ENCODE measurements at places on chromosomes 3 and 15.
A peak's percentile ranks its signal among the peaks of the same experiment; 100 is the strongest.

DNA sequence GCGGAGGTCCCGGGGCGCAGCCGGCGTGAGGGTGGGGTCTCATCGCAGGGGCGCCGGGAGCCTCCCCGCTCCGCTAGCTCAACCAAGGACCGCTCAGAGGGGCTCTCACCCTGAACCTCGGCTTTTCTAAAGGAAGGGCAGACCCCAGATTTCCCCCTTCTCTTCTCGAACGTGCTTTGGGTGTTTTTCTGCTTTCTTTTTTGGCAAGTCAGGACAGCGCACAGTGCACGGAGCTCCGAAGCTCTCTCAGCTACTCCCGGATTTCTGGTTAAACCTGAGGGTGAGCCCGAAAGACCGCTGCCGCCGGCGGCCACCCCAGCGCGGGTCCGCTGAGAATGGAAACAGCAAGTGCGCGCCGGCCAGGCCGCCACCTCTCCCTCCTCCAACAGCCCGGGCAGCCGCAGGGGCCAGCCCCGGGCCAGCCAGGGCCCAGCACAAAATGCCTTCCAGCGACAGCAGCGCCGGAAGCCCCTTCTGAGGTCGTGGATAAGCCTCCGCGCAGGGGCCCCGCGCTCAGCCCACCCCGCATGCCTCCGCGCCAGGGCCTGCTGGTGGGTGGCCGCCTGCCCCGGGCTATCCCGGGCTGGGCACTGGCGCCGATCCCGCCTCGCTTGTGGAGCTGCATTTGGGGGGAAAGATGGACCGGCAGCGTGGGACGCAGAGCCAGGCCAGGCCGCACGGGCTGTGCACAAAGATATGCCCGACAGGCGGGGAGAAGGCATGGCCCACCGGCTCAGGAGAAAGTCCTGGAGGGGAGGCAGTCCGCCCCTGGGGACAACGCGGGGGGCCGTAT, 8.2 kb upstream of the OCA2 start:
- peak; percentile 72 for DNase-seq

DNA sequence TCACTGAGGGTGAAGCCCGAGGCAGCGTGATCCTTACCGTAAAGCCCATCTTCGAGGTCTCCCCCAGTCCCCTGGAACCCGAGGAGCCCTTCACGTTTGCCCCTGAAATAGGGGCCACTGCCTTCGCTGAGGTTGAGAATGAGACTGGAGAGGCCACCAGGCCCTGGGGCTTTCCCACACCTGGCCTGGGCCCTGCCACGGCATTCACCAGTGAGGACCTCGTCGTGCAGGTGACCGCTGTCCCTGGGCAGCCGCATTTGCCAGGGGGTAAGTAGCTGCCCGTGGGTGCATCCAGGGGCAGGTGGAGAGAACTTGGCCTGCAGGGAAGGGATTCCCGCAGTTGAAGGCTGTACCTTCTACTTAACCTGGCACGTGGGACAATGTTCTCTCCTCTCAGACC, 42.4 kb downstream of the ACAN start:
- no peak for DNase-seq

GRCh38 chr15:101675796-101676582, 23.8 kb upstream of the TM2D3 start:
- no peak for DNase-seq

DNA sequence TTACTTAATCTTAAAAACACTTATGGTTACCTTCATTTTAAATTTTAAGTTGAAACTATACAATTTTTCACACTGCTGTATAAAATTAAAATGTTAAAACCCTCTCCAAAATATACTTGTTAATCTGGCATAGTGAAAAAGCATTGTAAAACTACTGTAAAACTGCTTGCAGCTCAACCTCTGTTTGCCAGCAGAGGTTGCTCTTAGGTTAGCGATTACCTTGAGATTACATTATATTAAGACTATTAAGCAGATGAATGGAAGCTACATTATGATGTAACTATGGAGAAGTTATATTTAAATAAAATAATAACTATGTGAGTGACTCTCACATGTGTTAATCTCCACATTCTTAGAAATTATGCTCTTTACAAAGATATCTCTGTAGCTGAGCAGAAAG, 143.6 kb upstream of the SLITRK3 start:
- DNase-seq = no peak

DNA sequence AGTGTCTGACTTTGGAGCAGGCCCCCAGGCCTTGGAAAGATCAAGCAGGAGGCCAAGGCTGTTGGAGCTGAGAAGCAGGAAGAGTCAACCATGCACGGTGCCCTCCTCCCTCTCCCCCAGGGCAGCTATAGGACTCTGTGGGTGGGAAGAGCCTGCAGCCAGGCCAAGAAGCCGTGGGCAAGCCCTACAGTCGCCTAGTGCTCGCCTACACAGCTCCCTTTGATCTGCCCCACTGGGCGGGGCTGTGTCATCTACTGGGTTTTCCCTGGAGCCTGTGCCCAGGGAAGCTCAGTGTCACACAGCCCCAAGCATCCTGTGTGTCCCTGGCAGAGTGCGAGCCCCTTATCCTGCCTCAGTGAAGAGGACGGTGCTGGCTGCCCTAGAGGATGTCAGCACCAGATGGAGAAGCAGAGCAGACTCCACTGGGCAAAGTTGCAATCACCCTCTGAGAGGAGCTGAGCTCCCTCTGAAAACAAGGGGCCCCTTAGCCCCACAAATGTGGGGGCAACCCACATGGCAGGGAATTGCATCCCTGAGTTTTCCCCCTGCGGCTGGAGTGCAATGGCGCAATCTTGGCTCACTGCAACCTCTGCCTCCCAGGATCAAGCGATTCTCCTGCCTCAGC, 72.2 kb downstream of the KLF13 start:
- DNase-seq = peak; percentile 47

DNA sequence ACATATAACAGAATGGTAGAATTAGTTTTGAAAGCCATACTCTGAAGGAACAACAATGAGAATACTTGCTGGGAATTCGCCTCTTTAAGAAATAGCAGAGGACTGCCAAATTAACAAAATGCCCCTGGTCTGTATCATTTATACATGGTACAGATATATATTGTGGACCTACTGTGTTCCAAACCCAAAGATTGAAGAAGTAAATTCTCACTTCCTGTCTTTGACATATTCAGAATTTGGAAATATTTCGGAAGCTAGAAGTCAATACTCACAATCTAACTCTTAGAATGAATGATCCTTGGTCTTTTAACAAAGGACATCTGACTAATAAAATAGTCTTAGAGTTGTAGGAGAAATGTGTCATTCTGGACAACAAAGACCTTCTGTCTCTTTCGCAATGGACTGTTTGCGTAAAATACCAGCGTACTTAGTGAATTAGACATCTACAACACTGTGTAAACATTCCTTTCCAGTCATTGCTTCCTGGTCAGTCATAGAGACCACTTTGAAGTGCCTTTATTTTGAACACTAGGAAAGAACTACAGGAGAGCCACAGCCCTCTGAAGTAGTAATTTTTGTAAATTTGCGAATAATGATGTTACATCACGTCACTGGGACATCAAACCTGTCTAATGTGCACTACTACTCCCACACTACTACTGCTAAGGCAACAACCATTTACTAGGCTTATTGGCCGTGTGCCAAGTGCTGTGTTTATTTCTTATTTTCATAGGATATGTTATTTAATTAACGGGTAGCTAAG, 68.0 kb downstream of the CHL1 start:
- no peak for DNase-seq

DNA sequence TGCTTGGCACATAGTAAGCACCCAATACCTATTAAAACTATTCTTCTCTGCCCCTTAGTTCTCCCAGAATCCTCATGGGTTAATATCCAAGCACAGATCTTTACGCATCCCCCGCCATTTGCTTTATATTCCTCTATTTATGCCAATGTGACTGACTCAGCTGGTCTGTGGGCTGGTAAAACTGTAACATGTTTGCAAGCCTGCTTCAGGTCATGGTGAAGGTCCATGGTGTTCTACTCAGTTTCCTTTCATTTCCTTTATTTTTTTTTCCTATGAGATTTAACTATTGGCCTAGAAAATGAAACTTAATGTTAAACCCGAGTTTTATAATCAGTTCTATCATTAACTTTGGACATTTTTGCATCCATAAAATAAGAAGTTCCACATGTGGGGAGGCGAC, 47.0 kb downstream of the FRMD4B start:
- DNase-seq = no peak

DNA sequence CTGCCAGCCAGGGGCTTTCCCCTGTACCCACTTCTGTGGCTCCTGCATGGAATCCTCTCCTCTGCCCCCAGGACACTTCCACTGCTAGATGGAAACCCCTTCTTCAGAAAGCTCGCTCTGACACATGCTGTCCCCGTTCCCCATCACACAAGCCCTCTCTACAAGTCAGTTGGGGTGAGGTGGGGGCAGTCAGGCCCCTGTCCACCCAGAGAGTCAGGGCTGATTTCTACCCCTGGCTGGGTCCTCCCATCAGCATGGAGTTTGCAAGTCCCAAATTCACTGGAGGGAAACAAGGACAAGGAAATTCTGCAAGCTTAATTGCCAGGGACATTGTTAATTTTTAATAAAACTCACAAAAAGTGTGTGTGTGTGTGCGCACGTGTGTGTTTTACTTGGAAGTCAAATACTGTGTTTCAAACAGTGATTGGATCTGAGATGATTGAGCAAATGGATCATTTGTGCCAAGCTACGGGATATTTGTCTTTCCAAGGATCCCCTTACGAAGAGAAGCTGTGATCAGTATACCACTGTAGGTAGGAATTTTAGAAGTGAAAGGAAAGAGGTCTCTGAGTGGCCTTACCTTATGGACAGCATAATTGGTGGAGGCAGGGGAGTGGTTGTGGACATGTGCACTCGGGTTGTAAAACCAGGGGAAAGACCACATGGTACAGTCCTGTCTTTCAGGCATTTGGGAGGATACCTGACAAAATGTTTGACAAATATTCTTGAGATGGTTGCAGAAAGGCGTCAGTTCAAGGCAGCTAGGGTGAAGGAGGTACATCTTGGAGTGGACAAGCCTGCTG, 1.5 kb upstream of the AMOTL2 start:
- no peak for DNase-seq

- no peak for DNase-seq
Observed at GRCh38 chr3:63095-63765, 133.3 kb upstream of the CHL1 start.

DNA sequence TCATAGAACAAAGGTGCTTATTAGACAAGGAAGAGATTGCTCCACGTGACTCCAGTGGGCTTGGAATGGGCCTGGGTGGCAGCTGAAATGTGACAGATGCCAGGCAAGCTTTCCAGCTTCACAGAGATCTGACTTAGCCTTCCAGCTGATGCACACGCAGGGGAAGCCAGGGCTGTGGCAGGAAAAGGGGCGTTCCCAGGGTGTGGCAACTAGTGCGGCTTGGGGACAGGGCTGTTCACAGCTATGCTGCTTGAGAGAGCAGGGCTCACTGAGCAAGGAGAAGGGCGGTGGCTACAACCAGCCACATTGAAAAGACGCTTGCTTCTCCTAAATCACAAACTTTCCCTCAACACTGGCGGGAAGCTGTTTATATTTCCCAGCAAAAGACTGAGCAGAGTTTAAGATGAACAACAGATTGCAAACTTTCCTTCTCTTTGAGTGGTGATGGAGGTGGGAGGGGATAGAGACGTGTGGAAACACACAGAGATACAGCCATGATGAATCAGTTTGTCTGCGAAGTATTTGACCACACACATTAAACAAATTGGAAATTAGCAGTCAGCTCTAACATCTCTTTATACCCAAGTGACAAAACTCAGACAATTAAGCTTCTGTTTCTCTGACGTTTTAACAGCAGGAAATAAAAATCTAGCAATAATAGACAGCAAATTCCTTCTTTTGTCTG, 127.5 kb downstream of the BDH1 start:
- DNase-seq = no peak

GRCh38 chr15:41028853-41029252, 75.6 kb downstream of the CHAC1 start:
- DNase-seq = no peak

DNA sequence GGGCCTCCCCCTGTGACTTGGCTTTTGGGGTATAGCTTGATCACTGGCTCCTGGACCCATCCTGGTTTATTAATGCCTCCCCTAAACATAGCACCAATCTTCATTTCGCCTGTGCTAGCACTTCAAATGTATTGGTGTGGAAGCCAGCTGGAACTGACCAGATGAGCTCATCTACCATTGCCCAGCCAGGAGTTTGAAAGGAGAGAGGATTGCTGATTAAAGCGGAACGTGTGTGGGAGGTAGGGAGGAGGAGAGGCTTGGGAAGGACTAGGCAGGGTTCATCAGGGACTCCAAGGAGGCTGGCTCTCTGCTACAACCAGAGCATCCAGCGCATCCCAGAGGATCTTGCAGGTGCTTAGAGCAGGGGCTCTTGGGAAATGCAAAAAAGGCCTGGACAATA, 34.4 kb upstream of the TLE3 start:
- DNase-seq = no peak

- no peak for DNase-seq
Observed at GRCh38 chr3:29639578-29640290, 358.9 kb downstream of the RBMS3 start.

DNA sequence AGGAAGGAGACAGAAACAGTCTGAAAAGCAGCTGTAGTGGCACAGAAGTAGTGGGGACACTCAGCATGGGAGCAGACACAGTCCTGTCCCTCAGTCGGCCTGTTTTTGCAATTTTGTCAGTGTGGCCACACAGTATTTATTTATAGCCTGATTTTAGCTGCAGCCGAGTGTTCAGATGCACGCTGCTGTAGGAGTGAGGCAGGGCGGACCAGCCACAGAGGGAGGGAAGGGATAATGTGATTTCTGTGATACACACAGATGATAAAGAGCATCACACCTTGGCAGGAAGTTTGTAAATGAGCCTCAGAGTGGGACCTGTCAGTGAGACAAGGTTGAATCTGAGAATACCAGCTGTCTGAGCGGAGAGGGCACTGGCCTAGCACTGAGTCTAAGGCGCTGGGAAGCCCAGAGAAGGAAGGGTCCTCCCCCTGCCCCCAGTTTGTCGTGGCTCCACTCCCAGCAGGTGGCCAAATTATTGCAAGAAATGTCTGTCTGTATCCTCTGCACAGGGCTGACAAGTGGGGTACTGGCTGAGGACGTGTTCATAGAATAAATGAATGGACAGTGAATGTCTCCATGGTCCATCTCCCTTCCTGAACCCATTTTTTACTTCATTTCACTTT, 3.8 kb downstream of the PSTPIP1 start:
- DNase-seq = no peak

DNA sequence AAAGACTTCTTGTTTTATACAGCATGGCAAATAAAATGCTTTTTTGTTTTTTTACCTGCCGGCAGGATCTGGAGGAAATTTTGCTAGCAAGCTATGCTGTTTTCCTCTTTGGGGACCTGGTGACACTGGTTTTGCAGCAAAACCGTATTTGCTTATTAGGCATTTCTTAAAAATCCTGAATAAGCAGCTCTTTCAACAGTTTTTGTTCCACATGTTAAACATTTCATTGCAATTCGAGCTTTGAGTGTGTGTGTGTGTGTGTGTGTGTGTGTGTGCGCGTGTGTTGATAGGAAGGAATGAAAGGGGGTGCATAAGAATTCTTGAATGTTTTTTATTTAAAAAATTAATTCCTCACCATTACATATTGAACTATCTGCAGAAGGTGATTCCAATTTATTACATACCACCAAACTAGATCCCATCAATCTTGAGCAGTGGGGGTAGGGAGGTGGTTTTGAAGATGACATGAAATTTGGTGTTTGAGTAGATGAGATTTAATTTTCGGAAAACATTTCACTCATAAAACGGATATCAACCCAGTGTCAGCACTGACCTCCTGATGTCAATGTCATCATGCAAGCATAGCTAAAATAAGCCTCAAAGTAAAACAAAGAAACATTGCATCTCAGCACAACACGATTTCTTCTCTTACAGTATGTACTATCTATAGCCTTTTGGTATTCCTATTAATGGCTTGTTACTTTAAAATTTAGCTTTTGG, 17.3 kb downstream of the ZBTB38 start:
- DNase-seq = no peak

- peak; percentile 73 for DNase-seq
Observed at GRCh38 chr15:52805351-52806283, 15.5 kb upstream of the ONECUT1 start.

All from ecto neural progenitor cell (in vitro differentiated cells).